CD4-positive, CD25-positive, alpha-beta regulatory T cell (primary cell): ENCODE measurements at places on chromosomes 7 and 10. TPM values are rescaled to one million over a fixed set of nuclear protein-coding genes. Genes with fewer than 3 reads are reported as not detected.
A peak's percentile ranks its signal among the peaks of the same experiment; 100 is the strongest.

GRCh38 chr7:151426441-151426903 is 13.5 kb downstream of the CRYGN start:
- H3K4me3 ChIP-seq, result no peak overlapping the region
- no peak overlapping the region for H3K27ac ChIP-seq
- DNase-seq, result no peak

GRCh38 chr10:110750931-110751330 is 106.8 kb downstream of the RBM20 start:
- H3K4me3 ChIP-seq, result no peak overlapping the region
- H3K36me3 ChIP-seq, result no peaks in the 10 kb centered on the region
- H3K4me1 ChIP-seq, result peaks cover 3% of the 10 kb centered on the region
- DNase-seq, result peak; percentile 15

- H3K4me1 ChIP-seq, result no peaks in the 10 kb centered on the region
- peak; percentile 58 for DNase-seq
- no peaks in the 10 kb centered on the region for H3K36me3 ChIP-seq
- no peak overlapping the region for H3K27ac ChIP-seq
- no peak overlapping the region for H3K4me3 ChIP-seq
- peaks cover 3% of the 10 kb centered on the region for H3K27me3 ChIP-seq
Measured at GRCh38 chr10:117496616-117497028, 45.9 kb upstream of the EMX2 start.

- H3K4me1 ChIP-seq, result peaks cover 33% of the 10 kb centered on the region
- peaks cover 23% of the 10 kb centered on the region for H3K36me3 ChIP-seq
- DNase-seq, result no peak
- H3K27ac ChIP-seq, result peak overlapping the region; percentile 62
- peak overlapping the region; percentile 99 for H3K4me3 ChIP-seq
Measured at GRCh38 chr10:62230344-62231121, 38.1 kb downstream of the RTKN2 start.

GRCh38 chr7:6164491-6164890 is 107.9 kb downstream of the CYTH3 start:
- no peak overlapping the region for H3K27ac ChIP-seq
- no peak for DNase-seq
- no peak overlapping the region for H3K4me3 ChIP-seq

DNA sequence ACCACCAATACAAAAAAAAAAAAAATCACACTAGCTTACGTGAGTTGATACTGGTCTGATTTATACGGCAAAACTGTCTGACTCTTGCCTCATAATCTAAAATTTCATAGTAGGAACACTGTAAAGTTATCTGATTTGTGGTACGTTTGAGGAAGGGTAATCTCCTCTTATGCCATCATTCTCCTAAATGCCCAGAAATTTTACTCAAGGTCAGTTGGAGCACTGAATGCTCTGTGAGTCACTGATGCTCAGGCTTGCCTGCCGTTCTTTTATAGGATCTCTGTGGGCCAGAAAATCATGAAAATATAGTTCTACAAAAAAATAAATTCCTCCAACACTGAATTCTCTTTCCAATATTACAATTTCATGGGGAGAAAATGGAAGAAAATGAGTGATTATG is 135.7 kb downstream of the PDE1C start:
- no peaks in the 10 kb centered on the region for H3K36me3 ChIP-seq
- no peak overlapping the region for H3K27ac ChIP-seq
- no peaks in the 10 kb centered on the region for H3K27me3 ChIP-seq
- DNase-seq, result no peak
- H3K4me3 ChIP-seq, result no peak overlapping the region
- H3K4me1 ChIP-seq, result no peaks in the 10 kb centered on the region

DNA sequence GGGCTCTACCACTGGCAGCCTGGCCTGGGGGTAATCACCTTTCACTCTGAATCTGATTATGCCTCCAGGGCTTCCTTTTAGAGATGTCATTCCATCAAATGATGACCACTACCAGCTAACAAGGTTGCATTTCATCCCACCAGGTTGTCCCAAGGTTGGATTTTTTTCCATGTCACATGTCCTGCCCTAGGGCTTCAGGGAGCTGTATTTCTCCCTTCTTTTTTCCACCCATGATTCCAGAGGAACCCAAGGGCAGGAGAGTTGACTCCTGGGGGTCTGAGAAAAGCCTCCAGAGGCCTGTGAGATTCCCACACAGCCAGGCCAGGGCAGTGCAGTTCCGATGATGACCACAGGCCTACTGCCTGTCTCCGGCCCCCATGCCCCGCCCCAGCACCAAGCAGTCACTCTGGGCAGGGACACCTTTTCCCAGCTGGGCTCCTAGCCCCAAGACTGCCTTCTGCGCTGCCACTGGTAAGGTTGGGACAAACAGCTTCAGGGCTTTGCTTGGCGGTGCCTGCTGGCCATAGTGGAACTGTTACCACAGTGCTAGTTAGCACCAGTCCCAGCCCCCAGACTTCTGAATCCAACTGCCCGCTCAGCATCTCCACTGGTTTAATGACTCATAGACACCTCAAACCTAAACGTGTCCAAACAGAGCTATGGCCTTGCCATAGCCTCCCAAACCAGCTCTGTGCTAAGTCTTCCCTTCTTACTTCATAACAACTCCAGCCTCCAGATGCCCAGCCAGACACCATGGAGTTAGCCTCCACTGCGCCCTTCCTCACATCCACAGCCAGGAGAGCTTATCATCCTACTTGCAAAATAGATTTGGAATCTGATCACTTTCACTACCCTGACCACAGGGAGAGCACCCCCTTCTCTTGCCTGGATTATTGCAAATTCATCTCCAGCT is 133.7 kb downstream of the ARHGAP22 start:
- no peak for DNase-seq
- no peak overlapping the region for H3K4me3 ChIP-seq
- no peaks in the 10 kb centered on the region for H3K4me1 ChIP-seq
- no peaks in the 10 kb centered on the region for H3K36me3 ChIP-seq

DNA sequence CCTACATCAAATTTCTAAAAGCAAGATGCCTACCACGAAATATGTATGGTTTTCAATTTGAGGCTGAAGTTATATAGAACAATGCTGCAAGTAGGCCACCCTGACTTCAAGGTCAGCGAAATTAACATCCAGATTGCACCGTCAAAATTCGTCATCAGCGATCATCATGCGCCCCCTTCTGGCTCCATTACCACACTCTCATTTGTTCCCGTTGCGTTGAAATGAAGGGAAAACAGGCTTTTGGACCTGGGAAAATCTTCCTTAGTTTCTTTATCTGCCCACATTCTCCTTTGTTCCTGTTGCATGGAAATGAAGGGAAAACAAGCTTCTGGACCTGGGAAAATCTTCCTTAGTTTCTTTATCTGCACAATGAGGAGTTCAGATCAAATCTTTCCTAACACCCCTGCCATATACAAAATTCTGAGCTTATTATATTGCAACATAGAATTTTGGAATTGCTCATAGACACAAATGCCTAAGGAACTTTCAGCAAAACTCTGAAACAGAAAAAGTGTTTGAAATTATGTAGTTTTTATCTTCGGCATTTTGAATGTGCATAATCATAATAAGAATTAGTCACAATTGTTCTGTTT is 98.2 kb upstream of the PRKCQ start:
- peak; percentile 73 for DNase-seq
- no peak overlapping the region for H3K4me3 ChIP-seq
- no peaks in the 10 kb centered on the region for H3K36me3 ChIP-seq
- H3K4me1 ChIP-seq, result no peaks in the 10 kb centered on the region

- no peak for DNase-seq
- no peak overlapping the region for H3K27ac ChIP-seq
- no peak overlapping the region for H3K4me3 ChIP-seq
Measured at GRCh38 chr10:99929360-99929759, 80.4 kb downstream of the DNMBP start.

DNA sequence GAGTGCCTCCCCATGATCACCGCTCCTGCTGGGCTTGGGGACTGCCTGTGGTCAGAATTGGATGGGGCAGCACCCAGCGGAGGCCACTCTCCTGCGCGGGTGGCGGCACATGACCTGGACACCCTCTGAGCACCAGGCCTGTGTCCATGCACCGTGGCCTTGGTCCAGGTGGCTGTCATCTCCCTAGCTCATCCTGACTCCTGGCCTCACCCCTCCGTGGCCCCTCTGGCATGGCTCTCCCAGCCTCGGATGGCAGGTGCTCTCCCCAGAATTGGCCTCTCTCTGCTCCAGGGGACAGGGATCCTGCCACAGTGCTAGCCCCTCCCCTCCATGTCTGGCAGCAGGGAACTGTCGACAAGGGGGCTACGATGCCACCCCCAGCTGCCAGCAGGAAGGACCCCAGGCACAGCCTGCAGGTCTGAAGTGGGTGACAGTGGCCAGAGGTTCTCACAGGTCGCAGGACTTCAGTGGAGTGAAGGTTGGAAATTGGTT is 37.2 kb upstream of the BTBD16 start:
- no peak for DNase-seq
- no peaks in the 10 kb centered on the region for H3K36me3 ChIP-seq
- no peak overlapping the region for H3K4me3 ChIP-seq
- H3K27me3 ChIP-seq, result no peaks in the 10 kb centered on the region

- no peak overlapping the region for H3K4me3 ChIP-seq
- peaks cover 46% of the 10 kb centered on the region for H3K4me1 ChIP-seq
- H3K27me3 ChIP-seq, result peaks cover 47% of the 10 kb centered on the region
- no peaks in the 10 kb centered on the region for H3K36me3 ChIP-seq
- DNase-seq, result no peak
Measured at GRCh38 chr10:21520509-21520908, 5.0 kb downstream of the SKIDA1 start.

DNA sequence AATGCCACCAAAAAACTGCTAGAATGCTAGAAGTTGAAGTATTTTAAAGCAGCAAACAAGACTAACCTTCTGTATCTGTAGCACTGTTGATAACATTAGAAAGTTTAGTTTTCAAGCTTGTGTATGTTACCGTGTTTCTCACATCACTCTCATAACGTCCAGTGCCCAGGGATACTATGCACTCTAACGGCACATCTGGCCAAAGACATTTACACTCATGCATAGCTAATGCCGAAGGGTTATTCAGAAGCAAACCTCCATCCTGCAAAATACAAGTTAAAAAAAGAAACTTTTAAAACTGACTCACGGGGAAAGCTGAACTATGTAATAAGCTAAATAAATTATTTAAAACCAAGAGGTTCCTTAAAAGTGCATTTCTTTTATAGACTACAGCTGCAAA is 22.9 kb upstream of the NRCAM start:
- no peaks in the 10 kb centered on the region for H3K27me3 ChIP-seq
- no peak overlapping the region for H3K27ac ChIP-seq
- H3K4me1 ChIP-seq, result no peaks in the 10 kb centered on the region
- H3K4me3 ChIP-seq, result no peak overlapping the region
- no peak for DNase-seq

DNA sequence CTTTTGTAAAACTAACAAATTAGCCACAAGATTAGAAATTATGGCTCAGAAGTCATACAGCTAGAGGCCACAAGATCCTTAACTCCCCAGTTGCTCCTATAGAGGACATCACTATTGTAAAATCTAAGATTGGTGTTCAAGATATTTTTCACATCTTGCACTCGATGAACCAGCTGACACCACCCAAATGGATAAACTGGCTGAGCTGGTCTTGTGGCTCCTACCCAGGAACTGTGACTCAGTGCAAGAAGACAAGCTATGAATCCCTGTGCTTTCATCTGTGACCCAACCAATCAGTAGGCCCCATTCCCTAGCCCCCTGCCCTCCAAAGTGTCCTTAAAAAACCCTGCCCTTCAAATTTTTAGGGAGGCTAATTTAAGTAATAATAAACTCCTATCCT is 27.9 kb upstream of the R3HCC1L start:
- H3K36me3 ChIP-seq, result no peaks in the 10 kb centered on the region
- H3K4me3 ChIP-seq, result no peak overlapping the region
- peaks cover 6% of the 10 kb centered on the region for H3K27me3 ChIP-seq
- H3K27ac ChIP-seq, result no peak overlapping the region
- DNase-seq, result no peak
- H3K4me1 ChIP-seq, result no peaks in the 10 kb centered on the region

DNA sequence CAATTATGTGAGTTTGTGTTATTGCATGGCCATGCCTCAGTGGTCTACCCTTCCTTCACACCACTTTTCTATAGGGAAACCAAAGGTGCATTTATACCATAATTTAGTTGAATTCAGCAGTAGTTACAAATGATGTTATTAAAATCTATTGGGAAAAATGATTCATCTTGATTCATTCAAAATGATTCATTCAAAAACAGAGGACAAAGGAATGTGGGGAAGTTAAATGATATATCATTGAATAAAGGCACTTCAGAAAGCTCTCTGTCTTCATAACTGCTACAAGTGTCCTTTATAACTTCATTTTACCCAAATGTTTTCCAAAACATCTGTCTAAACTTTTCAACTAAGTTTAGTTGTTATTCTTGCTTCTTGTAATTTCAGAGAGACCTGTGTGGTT is 722.9 kb downstream of the GRM8 start:
- no peaks in the 10 kb centered on the region for H3K36me3 ChIP-seq
- H3K27ac ChIP-seq, result no peak overlapping the region
- no peak for DNase-seq

DNA sequence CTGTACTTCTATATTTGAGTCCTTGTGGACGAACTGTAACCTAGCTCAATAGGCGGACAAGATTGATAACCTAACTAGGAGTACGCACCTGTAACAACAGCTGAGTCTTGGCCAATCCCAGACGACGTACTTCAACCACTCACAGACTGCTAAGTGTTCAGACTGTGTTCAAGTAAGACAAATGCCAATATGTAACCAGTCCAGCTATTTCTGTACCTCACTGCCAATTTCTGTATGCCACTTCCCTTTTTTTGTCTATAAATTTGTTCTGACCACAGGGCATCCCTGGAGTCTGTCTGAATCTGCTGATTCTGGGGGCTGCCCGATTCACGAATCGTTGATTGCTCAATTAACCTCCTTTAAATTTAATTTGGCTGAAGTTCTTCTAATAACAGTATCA is 32.2 kb downstream of the HACD1 start:
- H3K4me1 ChIP-seq, result peaks cover 3% of the 10 kb centered on the region
- no peak overlapping the region for H3K4me3 ChIP-seq
- H3K27me3 ChIP-seq, result no peaks in the 10 kb centered on the region
- H3K27ac ChIP-seq, result no peak overlapping the region
- DNase-seq, result no peak

DNA sequence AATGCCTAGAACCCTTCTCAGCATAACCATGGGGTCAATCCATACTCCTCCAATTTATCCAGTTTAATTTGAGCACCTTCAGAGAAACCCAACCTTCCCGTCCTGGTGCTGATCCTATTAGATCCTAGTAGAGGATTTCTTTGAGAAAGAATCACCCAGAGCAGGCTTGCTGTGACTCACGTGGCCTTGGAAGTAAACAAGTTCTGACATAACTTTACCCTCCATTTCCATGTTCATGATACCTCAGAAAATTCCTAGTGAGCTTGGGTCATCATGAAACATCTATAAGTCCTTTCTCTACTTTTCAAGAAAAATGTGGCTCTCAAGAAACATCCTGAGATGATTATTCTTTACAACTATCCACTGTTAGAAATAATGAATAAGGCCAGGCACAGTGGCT is 71.7 kb downstream of the PRLHR start:
- H3K36me3 ChIP-seq, result no peaks in the 10 kb centered on the region
- no peak for DNase-seq
- H3K4me1 ChIP-seq, result no peaks in the 10 kb centered on the region
- no peak overlapping the region for H3K27ac ChIP-seq
- peaks cover 8% of the 10 kb centered on the region for H3K27me3 ChIP-seq

FAM13C gene
- polyA plus RNA-seq, result not detected

CCL26 gene
- polyA plus RNA-seq, result not detected

TAS2R5 gene
- 0.22 TPM for polyA plus RNA-seq

WEE2 gene
- not detected for polyA plus RNA-seq

PON2 gene
- 1.1 TPM for polyA plus RNA-seq

BZW2 gene
- polyA plus RNA-seq, result 54.4 TPM

EXOSC1 gene
- polyA plus RNA-seq, result 99.2 TPM
